ENCODE measurements at places on chromosomes 2 and 18. TPM values are rescaled to one million over a fixed set of nuclear protein-coding genes. Genes with fewer than 3 reads are reported as not detected.

DNA sequence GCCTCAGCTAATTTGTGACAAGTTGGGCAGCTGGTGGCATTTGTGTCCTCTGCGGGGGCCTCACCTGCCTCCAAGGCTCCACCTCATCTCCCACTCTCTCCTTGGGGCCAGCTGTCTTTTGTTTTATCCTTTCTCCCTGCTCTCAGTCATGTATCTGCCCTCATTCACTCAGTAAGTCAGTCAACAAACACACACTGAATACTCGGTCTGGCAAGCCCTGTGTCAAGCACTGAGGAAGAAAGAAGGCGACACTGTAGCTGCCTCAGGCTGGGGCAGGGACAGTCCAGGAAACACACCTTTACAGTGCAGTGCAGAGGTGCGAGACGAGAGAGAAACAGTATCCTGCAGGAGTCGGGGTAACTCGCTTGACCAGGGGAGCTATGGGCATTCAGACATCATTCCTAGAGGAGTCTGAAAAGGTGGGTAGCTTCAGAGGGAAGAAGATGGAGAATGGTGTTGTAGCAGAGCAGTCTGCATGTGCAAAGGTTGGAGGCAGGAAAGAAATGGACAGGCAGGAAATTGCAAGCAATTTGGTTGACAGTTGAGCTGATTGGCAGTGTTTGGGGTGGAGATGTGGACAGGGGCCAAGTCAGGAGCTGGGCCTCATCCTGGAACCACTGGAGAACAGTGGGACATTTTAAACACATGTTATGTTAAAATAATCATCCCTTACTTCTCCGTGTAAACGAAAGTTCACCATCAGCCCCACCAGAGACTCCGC is 34.9 kb downstream of the SCTR start:
- no peak overlapping the region for H3K27ac ChIP-seq
- peaks cover 46% of the 10 kb centered on the region for H3K4me1 ChIP-seq
- H3K36me3 ChIP-seq: no peaks in the 10 kb centered on the region

Gene NOL4
- total RNA-seq: not detected

Gene SLC4A3
- total RNA-seq: 4.0 TPM

Gene CTAGE1
- 0.11 TPM for total RNA-seq

DNA sequence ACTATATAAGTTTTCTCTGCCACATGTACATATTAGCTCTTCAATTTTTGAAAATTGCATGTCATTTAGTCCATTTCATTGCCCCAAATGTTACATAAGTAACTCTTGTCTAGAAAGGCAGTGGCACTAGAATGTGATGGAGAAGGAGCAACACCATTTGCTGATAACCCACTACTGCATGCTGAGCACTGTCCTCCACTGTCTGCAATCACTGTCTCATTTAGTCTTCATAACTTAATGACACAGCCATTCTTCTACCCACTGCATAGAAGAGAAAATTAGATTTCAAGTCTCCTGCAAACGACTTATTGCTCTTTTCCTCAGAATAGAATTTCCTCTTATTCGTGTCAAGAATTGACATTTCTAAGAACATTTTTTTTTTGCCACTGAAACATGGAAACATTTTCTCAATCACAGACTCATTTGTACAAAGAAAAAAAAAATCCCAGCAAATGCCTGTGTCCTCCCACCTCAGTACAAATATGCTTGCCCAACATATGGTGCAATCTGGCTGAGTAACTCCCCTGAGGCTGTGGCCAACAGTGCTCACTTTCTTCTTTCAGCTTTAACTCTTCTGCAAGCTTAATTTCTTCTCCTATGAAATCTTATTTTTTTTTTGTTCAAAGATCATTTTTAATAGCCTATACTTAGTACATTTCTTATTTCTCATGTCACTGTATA is 768.6 kb upstream of the HS6ST1 start:
- DNase-seq: no peak
- H3K4me1 ChIP-seq: no peaks in the 10 kb centered on the region
- H3K4me3 ChIP-seq: no peak overlapping the region
- H3K36me3 ChIP-seq: no peaks in the 10 kb centered on the region
- H3K27me3 ChIP-seq: 0 out of 2 replicates have a peak, but pooled peaks cover 6% of the 10 kb centered on the region
- H3K27ac ChIP-seq: no peak overlapping the region

DNA sequence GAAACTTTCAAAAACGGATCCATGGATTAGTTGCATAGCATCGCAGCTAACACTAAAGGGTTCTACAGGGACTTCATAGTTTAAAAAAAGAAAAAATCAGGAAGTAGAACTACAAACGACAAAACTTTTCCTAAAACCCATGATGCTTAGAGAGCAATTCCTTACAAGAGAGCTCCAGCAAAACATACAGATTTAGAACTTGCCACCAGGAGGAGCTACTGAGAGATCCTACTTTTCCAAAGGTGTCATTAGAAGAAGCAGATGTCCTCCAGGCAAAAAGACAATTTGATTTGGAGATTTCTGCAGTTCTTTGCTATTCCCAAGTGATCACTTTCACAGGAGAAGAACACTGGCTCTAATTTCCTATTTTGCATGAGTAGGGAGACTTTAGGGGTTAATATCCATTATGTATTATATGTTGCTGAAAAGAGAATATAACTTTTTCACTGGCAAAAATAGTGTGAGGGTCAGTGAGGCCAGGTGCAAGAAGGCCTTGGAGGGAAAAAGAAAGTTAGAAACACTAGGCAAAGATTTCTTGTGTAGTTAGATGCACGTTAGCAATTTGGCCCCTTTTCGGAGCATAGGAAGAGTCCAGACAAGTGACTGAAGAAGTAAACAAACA is 436.2 kb downstream of the SUCLG1 start:
- no peak overlapping the region for H3K4me3 ChIP-seq
- peak; percentile 42 for DNase-seq
- 0 out of 2 replicates have a peak, but pooled peaks cover 3% of the 10 kb centered on the region for H3K27me3 ChIP-seq
